Activated CD4-positive, CD25-positive, alpha-beta regulatory T cell treated with anti-CD3 and anti-CD28 coated beads, Interleukin-2, amount 50 U/mL, for 24 hours (primary cell): ENCODE measurements at places on chromosomes 5 and 9.

DNA sequence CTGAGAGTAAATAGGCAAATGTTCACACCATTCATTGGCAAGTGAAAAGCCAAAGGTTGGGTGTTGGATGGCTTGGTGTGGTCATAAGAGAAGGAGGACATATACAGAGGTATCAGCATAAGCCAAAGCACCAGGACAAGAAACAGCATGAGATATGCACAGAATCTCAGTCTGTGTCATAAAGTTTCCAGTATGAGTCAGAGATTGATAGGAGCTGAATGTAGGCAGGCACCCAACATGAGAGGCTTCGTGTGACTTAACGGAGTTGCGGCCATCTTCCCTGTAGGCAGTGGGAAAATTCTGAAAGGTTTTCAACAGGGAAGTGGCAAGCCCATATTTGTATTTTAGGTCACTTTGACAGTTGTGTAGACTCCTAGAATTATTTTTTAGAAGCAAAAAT, 54.5 kb downstream of the SNCAIP start:
- no peak for ATAC-seq

DNA sequence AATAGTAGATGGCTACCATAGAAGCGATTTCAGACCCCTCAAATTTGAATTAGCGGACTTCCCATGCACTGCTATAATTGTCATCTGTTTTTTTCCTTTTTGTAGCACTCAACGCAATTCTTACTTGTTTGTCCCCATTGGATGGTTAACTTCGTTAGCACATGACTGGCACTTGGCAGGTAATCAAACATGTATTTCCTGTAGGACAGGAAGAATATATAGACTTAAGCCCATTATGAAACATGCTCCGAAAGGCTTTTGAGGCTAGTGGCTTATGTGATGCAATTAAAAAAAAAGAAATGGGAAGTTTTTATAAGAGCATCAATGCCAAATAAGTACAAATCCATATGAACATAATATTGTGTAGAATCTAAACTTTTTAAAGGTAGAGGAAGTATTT, 301.2 kb downstream of the PSAT1 start:
- no peak for ATAC-seq

DNA sequence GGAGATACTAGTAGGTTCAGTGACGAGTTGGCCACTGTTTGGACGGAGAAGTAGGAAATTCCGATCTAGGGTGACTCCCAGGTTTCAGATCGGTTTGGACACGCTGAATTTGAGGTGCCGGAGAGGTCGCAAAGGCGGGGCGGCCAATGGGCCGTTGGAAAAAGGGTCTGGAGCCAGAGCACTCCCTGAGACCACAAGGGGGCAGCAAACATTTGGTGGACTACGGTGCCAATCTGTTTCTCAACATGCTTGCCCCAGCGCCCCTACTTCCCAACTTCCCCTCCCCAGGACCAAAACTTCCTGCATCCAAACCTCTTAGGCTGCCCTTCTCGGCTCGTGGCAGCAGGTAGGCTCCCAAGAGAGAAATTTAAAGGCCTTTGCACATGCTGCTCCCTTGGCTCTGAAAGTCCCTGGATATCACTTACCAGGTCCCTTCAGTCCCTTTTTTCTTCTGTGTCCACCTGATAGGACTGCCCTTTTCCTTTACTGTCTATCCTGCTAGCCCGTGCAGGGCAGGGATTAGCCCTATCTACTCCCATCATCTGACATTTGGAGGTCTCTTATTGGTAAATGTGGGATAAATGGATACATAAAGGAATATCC, 992 bp upstream of the RPP25L start:
- peak; percentile 48 for ATAC-seq

- no peak for ATAC-seq
Observed at GRCh38 chr5:33035851-33036527, 324.9 kb downstream of the NPR3 start.

- no peak for ATAC-seq
Observed at GRCh38 chr5:37658440-37658839, 181.4 kb downstream of the GDNF start.

DNA sequence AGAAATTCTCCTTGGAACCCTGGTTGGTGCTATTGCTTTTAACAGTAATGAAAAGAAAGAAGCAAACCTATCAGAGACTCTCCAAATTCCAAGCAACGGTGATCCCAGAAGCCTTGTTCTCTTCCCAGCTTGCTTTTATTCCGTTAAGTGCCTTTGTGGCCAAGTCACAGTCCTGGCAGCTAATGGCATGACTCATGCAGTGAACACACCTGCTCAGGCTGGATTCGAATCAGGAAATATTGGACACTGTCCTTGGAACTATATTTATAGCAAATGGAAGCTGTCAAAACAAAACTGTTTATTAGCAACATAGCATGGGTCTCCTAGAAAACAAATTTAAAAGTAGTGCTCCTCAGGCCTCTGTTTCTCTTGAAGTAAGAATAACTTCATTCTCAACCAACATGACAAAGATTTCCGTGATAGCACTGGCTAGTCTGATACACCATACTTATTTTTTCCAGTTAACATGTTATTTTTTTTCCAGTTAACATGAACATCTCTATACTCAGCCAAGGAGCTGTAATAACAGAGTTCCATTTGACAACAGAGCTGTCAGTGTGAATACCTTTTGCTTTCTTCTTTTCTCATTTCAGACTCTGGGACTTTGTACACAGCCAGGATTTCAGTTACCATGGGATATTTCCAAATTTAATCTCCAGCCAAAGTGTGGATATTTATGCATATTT, 502.4 kb downstream of the GADD45G start:
- ATAC-seq: no peak

DNA sequence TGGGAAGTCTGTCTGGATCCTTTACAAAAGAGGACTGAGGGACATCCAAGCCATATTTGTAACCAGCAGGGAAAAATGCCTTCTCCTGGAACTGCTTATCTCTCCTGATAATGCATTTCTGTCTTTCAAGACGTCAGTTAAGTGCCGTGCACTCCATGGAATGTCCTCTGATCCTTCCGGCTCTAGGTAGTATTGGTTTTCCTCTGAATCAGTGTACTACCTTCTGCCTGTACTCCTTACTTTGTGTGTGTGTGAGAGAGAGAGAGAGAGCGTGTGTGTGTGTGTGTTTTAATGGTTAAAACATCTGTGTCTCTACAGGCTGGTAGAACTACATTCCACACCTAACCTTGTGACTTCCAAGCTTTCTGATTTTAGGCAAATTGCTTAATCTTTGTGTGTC, 89.9 kb downstream of the PIP5K1B start:
- no peak for ATAC-seq
